ENCODE measurements at places on chromosomes 5 and 9. TPM values are rescaled to one million over a fixed set of nuclear protein-coding genes. Genes with fewer than 3 reads are reported as not detected.

- DNase-seq = no peak
Observed at GRCh38 chr9:22160221-22160620, 151.1 kb upstream of the CDKN2B start.

GRCh38 chr9:128768606-128769005 is 3.1 kb downstream of the ZER1 start:
- no peak for DNase-seq

- DNase-seq = no peak
Observed at GRCh38 chr5:159497221-159497620, 166.9 kb upstream of the IL12B start.

GRCh38 chr9:123327697-123328100 is 28.3 kb upstream of the CRB2 start:
- peak; percentile 80 for DNase-seq

Gene GCNT1
- 10.1 TPM for total RNA-seq

Gene SLC45A2
- total RNA-seq = not detected

Data from breast epithelium (tissue), 4 donors.